ENCODE measurements at places on chromosomes 7 and 10.
A peak's percentile ranks its signal among the peaks of the same experiment; 100 is the strongest.

DNA sequence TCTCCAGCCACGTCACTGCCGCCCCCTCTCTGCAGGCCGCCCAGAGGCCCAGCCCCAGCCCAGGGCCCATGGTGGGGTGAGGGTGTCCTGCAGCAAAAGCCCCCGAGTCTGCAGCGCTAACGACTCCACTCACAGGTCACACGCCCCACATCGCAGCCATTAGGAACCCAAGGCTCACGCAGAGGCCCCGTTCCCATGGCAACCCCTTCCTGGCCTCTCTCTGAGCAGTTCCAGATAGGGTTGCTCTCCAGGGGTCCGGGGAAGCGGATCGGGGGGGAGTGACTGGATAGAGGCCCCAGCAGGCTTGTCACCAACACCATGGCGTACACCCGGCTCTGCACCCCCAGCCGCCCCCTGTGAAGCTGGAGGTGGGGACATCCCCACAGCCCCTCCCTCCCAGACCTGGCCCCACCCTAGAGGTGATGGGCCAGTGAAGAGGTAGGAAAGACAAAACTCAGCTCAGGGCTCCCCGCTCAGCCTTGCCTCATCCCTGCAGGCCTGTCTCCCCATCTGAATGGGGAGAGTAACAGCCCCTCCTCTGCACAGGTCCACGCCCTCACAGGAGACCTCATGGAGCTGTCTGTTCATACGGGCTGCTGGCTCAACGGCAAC lies 41.2 kb downstream of the TNRC18 start:
- DNase-seq, result no peak

GRCh38 chr10:51048792-51049191 lies 25.5 kb upstream of the PRKG1 start:
- no peak for DNase-seq

DNA sequence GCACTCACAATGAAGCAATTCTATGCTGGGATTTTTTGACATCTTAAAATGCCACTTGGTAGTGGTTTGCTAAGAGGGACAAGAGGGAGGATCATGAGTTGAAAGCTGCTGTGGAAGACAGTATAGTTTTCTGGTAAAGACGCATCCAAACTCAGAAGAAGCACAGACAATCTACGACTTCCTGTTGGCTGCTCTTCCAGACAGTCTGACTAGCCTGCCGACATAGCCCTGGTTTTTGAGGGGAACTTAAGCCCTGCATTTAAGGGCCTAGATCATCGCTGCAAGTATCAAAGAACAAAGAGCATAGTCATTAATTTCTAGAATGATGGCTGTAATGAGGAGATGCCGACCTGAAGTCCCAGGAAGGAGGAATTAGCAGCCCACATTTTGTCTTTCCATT lies 99.9 kb upstream of the IKZF1 start:
- no peak for DNase-seq

- DNase-seq, result peak; percentile 81
These were observed 96.8 kb downstream of the PPP1R3C start for GRCh38 chr10:91536111-91536510.

DNA sequence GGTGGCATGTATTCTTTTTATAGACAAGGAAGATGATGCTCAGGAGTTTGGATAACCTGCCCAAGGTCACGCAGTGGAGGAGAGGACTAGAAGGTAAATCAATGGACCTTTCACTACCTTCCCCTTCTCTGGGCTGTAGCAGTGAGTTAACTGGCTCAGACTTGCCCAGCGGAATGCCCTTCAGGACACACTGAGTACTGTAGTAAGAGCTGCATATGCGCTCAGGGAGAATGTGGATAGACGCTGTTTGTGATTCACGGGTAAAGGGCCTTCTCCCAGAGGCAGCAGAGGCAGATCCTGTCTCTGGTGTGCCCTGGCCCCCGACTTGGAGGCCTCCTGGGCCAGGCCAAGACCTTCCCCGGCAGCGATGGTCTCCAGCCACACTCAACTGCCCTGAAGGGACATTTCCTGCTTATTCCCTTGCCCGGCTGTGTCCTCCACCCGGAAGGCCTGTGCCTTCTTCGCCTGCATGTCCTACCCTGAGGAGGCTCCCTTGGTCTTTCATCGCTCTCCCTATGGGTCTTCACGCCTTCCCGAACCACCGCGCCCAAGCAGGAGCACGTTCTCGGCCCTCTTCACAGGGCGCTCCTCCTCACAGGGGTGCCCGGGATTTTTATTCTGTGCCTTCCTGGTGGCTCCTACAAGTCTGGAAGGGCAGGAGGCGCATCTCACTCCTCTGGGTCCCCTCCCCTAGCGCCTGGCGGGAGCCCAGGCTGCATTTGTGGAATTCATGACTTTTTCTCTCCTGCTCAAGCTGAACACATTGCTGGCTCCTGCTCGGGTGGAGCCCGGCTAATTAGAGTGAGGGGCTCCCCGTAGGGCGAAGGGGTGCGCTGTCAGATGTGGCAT lies 1.8 kb upstream of the IKZF1 start:
- DNase-seq, result no peak

GRCh38 chr10:35456153-35456720 lies 119.9 kb downstream of the CCNY start:
- no peak for DNase-seq

DNA sequence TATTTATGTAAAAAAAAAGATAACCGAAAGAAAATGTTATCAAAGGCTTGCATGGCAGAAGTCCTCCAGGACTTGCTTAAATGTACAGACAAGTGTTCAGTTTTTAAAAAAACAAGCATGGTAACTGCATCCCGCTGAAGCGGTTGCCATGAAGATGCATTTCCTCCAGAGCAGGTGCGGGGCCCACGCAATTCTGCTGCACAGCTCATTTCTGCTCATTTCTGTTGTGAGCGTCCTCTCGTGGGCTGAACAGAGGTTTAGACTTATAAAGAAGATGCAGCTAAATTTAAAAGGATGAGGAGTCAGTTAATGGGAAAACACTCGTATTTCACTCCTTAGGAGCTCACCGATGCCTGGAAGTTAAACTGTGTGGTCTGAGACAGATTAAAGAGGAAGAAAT lies 247.6 kb downstream of the DNAJB6 start:
- DNase-seq, result no peak

GRCh38 chr10:68367121-68367520 lies 34.4 kb upstream of the PBLD start:
- no peak for DNase-seq

DNA sequence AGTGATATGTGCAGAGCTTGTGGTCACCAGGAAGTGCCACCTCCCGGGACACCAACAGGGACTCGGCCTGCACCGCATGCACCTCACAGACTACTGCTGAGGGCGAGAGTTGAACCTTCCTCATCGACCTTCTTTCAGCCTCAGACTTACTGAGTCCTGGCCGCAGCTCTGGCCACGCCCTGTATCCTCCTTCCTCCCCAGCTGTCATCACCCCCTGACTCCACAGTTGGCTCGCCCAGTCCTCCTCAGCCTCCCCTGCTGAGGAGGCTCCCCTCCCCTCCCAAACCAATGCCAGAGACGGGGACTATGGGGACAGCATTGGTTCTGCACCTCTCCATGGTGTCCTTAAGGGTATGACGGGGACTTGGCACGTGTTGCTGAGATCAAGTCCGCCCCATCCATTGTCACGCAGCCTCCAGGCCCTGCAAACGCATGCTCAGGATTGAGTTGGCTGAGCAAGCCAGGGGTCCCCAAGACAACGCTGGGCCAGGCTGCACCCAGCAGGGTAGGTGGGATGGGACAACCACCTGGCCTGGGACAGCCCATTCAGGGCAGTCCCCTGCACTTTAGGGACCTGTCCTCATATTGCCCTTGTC lies 49.0 kb downstream of the YKT6 start:
- no peak for DNase-seq

GRCh38 chr10:128150045-128150493 lies 23.8 kb upstream of the MKI67 start:
- peak; percentile 57 for DNase-seq

DNA sequence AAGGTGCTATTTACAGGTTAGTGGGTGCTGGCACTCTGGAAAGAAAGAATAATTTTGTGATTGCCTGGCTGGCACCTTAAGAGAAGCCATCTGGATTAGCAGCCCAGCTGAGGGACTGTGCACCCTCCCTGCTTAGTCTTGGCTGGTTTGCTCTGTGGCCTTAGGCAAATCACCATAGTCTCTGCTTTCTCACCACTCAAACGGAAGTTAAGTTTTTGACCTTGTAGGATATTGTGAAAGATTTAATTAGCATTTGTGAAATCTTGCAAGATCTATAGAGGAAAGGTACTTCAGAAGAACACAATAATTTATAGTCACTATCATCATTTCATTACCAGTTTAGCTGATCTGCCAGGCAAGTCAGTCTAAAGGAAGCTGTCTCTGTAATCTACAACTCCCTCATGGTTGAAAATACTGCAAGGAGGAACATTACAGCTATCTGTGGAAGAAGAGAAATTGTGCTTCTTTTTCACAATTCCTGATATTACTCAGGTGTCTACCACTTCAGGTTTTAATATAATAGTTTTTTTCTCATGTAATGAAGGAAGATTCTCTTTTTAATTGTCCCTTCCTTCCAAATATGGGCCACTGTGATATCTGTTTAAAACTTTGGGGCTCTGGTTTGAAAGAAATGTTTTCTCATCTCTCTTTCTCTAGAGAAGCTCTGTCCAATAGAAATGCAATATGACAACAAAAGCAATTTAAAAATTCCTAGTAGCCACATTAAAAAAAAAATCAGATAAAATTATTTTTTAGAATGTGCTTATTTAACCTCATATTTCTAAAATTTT lies 219.6 kb downstream of the PTEN start:
- DNase-seq, result no peak

- no peak for DNase-seq
These were observed 6.5 kb downstream of the ARPC1B start for GRCh38 chr7:99380823-99381663.

DNA sequence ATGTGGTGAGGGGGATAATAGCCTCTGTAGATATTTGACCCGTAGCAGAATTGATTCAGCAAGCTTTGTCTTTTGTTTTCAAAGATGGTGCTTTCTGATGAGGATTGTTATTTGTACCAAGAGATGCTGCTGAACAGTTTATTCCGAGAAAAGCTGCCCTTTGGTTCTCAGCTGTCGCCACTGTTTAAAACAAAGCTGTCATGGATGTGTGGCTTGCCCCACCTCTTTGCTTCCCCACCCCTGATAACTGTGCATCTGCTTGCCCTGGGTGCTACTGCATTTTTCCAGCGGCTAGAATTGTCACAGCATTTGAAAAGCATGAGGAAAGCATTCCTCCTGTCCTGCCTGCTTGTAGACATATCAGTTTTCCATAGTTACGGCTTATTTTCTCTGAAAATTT lies 226.9 kb upstream of the CSTF2T start:
- no peak for DNase-seq

DNA sequence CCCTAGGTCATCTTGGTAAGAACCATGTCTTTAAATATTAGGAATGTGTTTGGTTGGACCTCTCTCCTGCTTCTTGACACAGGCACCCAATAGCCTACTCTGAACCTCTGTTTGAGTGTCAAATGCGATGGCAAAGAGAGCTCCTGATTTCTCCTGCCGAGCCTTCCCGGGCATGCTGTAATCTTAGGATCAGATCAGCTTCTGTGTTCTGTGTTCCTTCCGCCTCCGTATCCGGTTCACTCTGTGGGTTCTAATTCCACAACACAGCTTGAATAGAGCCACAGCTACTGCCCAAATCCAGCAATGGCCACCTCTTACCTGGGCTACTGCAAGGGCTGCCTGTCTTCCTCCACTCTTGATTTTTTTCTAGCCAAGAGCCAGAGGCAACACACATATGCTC lies 165.2 kb upstream of the TNS3 start:
- no peak for DNase-seq

DNA sequence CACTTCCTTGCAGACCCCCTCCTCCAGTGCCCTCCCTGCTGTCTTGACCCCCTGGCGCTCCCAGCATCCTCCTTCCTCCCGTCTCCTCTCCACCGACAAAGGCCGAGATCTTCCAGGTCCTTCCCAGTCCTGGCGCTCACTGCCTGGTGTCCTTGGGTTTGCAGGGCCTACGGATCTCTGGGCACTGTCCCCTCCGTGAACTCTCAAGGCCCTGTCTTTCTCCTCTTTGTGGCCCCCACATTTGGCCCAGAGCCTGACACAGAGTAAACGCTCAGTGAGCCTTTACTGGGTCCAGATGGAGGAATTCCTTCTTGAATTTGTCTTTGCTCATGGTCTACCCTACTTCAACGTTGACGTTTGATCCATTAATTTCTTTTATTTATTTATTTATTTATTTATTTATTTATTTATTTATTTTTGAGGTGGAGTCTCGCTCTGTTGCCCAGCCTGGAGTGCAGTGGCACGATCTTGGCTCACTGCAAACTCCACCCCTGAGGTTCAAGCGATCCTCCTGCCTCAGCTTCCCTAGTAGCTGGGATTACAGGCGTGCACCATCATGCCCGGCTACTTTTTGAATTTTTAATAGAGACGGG lies 29.7 kb downstream of the TMEM270 start:
- no peak for DNase-seq

DNA sequence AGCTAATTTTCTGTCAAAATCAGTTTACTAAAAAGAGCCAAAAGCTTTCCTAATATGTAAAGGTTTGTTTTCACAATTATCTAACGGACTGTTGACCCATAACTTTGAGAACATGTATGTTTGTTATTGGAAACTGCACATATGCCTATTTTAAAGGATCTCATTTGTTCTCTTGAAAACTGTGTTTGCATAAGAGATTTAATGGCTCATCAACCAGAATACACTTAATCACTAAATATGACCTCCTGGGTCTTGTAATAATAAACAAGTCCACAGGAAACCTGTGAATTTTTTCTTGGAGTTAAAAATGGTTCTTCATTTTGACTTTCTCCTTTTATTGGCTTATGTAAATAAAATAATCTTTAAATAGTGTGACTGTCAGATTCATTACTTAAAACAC lies 48.3 kb upstream of the STEAP1B start:
- DNase-seq, result no peak
